ENCODE measurements at places on chromosomes 16 and 17.

DNA sequence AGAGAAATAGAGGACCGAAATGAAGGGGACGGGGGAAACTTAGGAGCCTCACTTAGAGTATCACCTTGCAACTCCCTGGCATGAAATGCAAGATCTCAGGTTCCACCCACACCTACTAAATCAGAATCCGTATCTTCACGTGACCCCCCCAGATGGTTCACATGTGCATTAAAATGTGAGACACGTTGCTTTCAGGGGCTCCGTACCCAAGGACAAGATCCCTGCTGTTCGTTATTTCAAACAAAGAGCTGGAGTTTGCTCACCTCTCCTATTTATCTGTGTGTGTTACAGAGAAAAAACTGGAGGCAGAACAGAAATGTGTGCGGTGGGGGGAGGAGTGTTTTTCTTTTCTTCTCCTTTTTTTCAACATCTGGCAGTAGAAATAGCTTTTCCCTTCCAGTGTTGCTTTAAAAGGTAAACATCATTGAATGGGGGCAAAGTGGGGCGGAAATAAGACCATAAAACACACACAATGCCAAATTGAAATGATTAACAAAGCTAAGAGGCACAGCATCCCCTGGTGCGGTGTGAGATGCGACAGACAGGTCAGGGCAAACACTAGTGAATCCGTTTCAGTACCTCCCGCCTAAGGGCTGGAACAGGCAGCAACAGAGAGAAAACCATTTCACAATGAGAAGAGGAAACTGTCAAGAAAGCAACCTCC is 145.4 kb downstream of the SOX9 start:
- no peak for DNase-seq

GRCh38 chr16:77298418-77299360 is 99.5 kb downstream of the SYCE1L start:
- no peak for DNase-seq

DNA sequence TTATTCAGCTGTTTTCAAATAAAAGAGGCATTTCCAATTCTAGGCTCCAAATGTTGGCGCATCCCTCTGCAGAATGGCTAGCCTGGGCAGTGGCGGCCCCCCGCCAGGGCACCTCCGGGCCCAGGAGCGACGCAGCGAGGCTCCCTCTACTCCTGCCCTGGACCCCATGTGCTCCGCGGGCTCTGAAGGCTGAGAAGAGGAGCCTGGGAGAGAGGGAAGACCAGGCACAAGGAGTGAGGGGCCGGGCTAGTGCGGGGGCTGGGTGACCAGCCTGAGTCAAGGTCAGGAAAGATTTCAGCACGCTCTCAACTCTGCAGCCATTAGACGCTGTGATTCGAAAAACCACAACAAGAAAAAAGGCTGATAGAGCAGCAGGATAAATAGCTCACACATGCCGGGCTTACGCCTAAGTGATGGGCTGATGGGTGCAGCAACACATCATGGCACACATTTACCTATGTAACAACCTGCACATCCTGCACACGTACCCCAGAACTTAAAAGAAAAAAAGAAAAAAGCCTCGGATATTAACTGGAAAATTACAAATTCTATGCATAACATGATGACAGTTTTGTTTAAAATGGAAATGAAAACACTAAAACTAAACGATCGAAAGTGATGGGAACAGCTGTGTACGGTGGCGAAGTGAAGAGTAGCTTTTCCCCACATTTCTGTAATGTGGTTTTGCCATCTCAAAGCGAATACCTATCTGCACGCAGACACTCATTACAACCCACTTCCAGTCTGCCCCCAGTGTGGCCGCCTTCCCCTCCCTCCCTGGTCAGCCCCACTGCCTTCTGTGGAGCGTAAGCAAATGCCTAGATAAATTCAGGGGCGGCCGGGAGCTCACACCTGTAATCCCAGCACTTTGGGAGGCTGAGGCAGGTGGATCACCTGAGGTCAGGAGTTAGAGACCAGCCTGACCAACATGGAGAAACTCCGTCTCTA is 44.4 kb downstream of the MAP1LC3B start:
- DNase-seq, result no peak

GRCh38 chr16:17454162-17454730 is 16.5 kb downstream of the XYLT1 start:
- DNase-seq, result no peak

DNA sequence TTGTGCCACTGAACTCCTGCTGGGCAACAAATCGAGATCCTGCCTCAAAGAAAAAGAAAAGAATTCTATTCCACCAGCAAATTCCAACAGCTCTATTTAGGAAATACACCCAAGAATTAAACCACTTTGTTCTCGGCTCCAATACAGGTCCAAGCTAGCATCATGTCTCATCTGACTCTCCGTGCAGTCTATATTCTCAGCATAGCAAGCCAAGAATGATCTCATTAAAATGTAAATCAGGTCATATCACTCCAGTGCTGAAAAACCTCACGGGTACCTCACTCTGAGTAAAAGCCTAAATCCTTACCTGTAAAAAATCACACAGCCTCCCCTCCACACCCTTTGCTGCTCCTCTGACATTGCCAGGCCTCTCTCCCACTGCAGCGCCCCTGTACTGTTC is 23.9 kb downstream of the UBE2G1 start:
- DNase-seq, result no peak

DNA sequence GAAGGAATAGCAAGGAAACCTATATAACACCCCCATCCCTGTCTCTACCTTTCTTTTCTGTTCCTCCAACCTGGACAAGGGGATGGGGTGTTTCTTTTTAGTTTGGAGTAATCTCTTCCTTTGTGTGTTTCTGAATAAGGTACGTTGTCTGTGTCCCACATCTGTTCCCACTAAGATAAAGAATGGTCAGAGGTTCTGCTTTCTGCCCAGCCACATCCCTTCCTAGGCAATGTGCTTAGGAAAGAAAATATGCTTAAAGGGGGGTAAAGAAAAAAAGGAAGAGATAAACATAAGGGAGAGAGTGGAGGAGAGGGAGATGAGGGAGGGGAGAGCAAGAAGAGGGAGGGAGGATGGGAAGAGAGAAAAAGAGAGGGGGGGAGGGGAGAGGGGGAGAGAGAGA is 35.1 kb downstream of the SLC6A2 start:
- no peak for DNase-seq

Data from NK-92 treated with Interleukin-12 subunit alpha and Interleukin-12 subunit beta, amount 100 ng/mL, for 24 hours (cell line).